ENCODE measurements at places on chromosomes 2 and 18.

- no peak for DNase-seq
Measured at GRCh38 chr2:81529944-81530343, 1225.4 kb upstream of the LRRTM1 start.

DNA sequence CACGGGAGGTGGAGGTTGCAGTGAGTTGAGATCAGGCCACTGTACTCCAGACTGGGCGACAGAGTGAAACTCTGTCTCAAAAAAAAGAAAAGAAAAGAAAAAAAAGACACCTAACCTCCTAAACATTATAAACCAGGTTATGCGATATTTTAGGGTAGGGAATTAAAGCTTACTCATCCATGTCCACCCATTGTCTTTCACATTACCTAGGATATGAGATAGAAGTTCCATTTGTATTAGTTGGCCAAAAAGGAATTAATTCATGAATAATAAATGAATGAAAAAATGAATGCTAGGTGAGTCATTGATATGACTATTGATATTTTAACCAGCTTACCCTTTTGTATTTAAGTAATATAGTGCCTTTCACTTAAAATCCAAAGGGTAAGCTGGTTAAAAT, 132.9 kb downstream of the FAM161A start:
- DNase-seq: no peak

DNA sequence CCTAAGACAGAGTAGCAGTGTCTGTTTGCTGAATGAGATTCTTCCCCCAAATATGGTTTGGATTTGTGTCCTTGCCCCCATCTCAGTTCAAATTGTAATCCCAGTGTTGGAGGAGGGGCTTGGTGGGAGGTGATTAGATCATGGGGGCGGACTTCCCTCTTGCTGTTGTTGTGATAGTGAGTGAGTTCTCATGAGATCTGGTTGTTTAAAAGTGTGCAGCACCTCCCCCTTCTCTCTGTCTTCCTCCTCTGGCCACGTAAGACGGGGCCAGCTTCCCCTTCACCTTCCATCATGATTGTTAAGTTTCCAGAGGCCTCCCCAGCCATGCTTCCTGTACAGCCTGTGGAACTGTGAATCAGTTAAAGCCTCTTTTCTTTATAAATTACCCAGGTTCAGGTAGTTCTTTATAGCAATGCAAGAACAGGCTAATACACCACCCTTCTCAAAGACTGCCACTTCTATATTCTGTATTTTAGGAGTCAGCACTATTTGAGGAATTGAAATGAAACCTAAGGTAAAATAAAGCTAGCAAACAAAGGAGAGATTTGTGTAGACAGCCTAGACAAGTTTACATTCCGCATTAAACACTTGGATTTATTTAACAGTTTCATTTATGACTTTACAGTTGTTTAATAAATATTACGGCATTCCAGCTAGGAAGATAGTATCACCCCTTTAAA, 21.6 kb downstream of the FBXO36 start:
- peak; percentile 42 for DNase-seq

GRCh38 chr2:200443916-200444315, 66.0 kb downstream of the KCTD18 start:
- no peak for DNase-seq

DNA sequence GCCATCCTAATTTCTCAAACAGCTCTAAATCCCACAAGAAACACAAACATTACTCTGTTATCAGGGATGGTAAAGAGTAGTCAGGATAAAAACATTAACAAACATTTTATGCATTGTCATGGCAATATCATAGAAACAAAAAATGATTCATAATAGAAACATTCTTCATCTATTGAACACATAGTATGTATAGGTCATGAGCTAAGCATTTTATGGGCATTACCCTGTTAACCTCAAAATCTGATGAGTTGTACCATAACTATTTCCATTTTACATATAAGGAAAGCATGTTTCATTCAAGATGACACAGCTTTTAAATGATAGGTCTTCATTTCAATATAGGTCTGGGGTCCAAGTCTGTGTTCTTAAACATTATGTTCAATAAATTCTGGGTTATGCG, 344.9 kb downstream of the RND3 start:
- DNase-seq: peak; percentile 81

DNA sequence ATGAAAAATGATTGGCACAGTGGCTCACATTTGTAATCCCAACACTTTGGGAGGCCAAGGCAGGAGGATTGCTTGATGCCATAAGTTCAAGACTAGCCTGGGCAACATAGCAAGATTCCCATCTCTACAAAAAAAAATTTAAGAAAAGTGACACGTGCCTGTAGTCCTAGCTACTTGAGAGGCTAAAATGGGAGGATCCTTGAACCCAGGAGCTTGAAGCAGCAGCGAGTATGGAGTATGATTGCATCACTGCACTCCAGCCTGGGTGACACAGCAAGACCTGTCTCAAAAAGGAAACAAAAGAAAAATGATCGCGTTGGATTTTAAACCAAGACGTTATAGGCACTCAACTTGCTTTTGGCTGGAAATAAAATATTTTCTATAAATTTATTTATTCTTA, 37.8 kb upstream of the CREB1 start:
- no peak for DNase-seq

GRCh38 chr2:177716484-177716883, 323.9 kb downstream of the AGPS start:
- DNase-seq: no peak

DNA sequence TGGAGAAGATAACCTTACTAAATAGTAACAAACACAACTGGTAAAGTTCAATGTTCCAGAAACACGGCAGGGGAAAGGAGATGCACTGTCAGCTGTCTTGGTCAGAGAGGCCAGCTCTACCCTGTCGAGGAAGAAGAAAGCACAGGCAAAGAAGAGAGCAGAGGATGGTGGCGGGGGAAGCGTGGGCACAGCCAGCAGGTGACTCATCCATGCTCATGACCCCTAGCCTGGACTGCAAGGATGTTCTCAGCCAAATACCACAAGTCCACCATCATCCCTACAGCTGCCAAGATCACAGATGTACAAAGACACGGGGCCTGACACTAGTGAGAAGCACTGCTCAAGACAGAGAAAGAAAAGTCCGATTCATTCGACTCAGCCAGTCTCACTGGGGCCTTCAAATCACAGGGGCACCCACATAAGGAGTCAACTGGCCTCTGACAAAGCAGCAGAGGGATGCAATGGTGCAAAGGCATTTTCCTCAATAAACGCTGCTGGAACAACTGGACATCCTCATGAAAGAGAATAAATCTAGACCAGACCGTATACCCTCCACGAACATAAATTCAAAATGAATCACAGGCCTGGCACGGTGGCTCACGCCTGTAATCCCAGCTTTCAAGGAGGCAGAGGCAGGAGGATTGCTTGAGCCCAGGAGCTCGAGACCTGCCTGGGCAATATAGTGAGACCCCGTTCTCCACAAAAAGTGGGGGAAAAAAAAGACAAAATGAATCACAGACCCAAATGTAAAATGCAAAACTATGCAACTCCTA, 5.6 kb downstream of the DTYMK start:
- peak; percentile 98 for DNase-seq

GRCh38 chr2:157898591-157898996, 22.5 kb upstream of the ACVR1 start:
- peak; percentile 91 for DNase-seq

DNA sequence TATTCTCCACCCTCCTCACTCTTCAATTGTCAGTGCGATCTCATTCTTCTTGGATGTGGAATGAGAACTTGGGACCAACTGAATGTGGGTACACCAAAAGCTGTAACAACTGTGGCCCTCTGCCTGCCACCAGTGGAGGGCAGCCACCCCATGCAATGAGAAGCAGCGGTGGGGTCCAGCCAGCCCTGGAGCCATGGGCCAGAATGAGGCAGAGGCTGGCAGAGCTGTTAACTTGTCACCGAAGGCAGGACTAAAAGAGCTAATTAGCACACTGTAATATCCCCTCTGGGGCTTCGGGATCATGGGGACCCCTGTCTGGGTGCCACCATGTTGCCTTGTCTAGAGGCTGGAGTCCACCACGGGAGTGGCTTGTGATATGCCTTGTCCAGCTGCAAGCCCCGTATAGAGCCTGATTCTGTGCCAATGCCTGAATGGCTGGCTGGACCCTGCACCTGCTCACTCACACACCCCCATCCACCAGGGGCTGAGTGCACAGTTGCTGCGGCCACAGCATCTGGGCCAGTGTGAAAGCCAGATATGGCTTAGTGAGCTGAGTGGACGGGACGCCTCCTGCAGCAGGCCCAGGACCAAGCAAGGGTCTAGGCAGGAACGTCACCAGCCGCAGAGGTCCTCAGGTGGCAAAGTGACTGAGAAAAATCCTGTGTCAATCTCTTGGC, 680.5 kb downstream of the DSC3 start:
- DNase-seq: no peak

DNA sequence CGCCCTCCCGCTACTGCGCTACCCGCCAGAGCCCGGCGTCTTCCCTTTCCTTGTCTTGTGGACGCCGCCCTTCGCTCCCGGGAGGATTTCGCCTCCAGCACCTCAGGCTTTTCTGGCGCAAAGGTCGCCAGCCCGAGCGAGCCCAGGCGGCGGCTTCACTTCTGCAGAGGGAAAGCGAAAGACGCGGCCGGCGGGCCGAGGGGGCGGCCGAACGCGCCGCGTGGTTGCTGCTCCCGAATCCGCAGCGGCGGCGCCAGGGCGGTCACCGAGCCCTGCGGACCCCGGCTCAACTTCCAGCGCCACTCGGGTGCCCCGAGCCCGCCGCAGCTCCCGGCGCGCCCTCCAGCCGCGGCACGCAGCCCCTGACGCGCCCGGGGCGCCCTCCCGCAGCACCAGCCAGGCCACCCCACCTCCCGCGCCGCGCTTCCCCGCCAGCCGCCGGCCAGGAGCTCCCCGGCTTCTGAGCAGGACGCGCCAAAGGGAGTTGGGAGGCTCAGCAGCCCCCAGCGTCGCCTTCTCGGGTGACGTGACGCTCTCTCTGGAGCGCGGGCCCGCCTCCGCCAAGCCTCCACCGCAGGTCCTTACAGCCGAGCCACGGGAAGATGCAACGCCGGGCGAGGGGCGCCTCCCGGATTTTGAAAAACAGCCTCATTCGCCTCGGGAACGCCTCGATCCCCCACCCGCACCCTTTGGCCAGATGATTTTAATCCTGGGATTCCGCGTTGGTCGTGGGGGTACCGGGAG, 84.9 kb upstream of the EPB41L3 start:
- DNase-seq: peak; percentile 42

GRCh38 chr2:239003624-239004273, 155.9 kb downstream of the TWIST2 start:
- no peak for DNase-seq

DNA sequence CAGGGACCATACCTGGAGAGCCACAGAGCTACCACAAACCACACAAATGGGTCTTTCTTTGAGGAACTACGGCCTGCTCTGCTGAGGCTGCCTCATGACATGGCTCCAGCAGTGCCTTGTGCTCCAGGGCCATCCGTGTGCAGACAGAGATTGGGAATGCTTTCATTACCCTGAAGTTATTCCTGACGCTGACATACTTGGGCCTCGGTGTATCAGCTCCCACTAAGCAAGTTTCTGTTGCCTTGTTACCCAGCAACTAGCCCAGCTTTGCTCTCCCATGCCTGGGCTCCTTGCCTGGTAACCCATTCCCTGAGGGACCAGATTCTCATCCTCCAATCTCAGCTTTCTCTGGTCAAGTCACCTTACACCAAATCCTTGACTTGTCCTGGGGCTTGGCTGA, 80.3 kb upstream of the FZD7 start:
- DNase-seq: no peak

- peak; percentile 3 for DNase-seq
Measured at GRCh38 chr18:62389761-62390481, 64.8 kb downstream of the TNFRSF11A start.

- peak; percentile 78 for DNase-seq
Measured at GRCh38 chr2:100877555-100877954, 57.6 kb downstream of the NPAS2 start.

DNA sequence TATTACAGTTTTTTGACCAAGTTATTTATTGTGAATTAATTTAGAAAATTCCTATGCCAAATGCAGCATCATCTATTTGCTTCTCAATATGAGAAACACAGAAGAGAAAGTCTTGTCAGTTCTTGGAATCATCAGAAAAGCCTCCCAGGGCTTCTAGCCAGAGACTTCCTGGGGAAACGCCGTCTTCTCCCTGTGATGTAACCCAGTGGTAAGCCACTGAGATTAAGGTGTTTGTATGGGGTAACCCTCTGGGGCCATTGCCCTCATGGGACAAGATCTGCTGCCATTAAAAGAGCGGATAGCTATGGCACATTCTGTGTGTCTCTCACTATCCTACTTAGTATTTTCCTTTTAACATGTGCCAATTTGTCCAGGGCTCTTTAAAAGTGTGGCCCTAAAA, 28.0 kb downstream of the ANKRD29 start:
- DNase-seq: peak; percentile 20

- no peak for DNase-seq
Measured at GRCh38 chr2:221924576-221924975, 352.5 kb upstream of the EPHA4 start.

GRCh38 chr18:54780970-54781369, 47.3 kb upstream of the RAB27B start:
- DNase-seq: no peak

DNA sequence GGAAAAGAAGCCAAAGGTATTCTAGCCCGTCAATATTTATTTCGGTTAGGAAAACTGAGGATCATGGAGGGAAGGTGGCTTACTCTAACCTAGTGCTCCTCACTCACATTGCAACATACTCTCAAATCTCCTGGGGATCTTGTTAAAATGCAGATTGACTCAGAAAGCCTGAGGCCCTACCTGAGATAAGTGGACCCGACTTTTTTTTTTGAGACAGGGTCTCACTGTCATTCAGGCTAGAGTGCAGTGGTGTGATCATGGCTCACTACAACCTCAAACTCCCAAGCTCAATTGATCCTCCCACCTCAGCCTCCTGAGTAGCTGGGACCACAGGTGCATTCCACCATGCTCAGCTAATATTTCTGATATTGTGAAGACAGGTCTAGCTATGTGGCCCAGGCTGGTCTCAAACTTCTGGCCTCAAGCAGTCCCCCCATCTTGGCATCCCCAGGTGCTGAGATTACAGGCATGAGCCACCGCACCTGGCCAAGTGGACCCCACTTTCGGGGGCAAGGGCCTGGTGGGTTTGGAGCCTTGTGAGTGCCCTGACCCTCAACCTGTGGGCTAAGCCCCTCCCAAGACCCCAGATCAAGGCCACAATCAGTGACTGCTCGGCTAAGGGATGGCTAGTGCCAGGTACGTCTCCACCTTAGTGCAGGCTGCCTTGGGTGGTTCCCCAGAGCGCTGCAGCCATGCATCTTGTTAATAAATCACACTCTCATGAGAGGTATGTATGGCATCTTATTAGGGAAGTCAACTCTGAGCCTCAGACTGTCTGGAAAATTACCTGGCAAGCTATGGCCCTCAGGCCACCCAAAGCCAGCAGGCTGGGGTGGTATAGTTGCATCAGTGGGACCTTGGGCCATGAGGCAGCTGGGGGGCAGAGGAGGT, 1.1 kb upstream of the NEURL3 start:
- DNase-seq: no peak

- DNase-seq: peak; percentile 23
Measured at GRCh38 chr2:29372185-29372584, 257.0 kb downstream of the CLIP4 start.

DNA sequence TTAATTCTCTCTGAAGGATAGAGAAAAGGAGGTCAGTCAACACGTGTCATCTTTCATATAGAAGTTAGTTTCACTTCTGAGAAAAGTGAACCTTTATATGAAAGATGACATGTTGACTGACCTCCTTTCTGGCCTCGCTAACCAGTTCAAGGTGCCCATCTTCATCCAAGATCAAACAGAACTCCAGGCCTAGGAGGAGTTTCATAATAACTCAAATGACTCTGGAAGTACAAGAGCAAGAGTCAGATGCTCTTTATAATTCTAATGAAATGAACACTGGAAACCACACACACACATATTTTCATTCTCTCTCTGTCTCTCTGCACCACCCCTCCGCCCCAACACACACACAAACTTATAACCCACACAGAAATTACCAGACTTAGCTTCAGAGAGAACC, 16.3 kb downstream of the ANKRD44 start:
- no peak for DNase-seq

GRCh38 chr2:15169326-15170069, 391.6 kb downstream of the NBAS start:
- peak; percentile 96 for DNase-seq

All from choroid plexus epithelial cell (primary cell).